ENCODE measurements at places on chromosomes 6 and 20. TPM values are rescaled to one million over a fixed set of nuclear protein-coding genes. Genes with fewer than 3 reads are reported as not detected.

The ERVFRD-1 gene
- polyA plus RNA-seq = 0.02 TPM

The MAFB gene
- polyA plus RNA-seq = 26.1 TPM

The LCA5 gene
- polyA plus RNA-seq = 1.7 TPM

The TSPO2 gene
- 0.09 TPM for polyA plus RNA-seq

The HLA-DRB1 gene
- polyA plus RNA-seq = 685 TPM

All from thymus (tissue), 14 donors.